Fibroblast of pulmonary artery (primary cell): ENCODE measurements at places on chromosomes 7 and 10.

DNA sequence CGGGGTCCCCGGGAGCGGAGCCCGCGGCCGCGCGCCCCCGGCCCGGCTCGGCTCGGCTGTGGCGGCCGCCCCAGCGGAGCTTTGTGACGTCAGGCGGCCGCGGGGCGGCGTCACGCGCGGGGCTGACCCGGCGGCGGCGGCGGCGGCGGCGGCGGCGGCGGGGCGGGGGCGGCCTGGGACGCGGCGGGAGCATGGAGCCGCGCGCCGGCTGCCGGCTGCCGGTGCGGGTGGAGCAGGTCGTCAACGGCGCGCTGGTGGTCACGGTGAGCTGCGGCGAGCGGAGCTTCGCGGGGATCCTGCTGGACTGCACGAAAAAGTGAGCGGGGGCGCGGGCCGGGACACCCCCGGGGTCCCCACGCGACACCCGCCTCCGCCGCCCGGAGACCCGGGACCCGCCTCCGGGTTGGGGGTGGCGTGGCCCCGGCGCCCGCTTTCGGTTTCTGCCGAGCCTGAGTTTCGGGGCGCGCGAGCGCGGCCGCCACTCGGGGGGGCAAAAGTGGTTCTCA, at the start of gene PWWP2B:
Gene PWWP2B (plus strand): TSS at position 165 of the 506 bp plus-strand sequence. CDS start 27 bp downstream, at position 192.
- DNase-seq = peak; percentile 23

GRCh38 chr7:123060446-123060845, 64.9 kb upstream of the TAS2R16 start:
- no peak for DNase-seq

- DNase-seq = no peak
Observed at GRCh38 chr7:80838643-80839042, 80.2 kb downstream of the SEMA3C start.

- DNase-seq = no peak
Observed at GRCh38 chr7:149714910-149715471, 58.4 kb downstream of the ZNF467 start.

GRCh38 chr7:70577078-70577477, 554.9 kb upstream of the GALNT17 start:
- DNase-seq = no peak

- DNase-seq = no peak
Observed at GRCh38 chr7:25949736-25950487, 202.1 kb upstream of the NFE2L3 start.

- no peak for DNase-seq
Observed at GRCh38 chr7:50149369-50149768, 56.3 kb upstream of the ZPBP start.

GRCh38 chr10:130301021-130301892, 165.1 kb downstream of the GLRX3 start:
- peak; percentile 89 for DNase-seq

- peak; percentile 76 for DNase-seq
Observed at GRCh38 chr10:102718220-102718619, 3.8 kb downstream of the SFXN2 start.

GRCh38 chr10:60008816-60009215, 102.5 kb upstream of the CCDC6 start:
- no peak for DNase-seq

GRCh38 chr7:41114691-41115090, 588.2 kb downstream of the INHBA start:
- DNase-seq = no peak

DNA sequence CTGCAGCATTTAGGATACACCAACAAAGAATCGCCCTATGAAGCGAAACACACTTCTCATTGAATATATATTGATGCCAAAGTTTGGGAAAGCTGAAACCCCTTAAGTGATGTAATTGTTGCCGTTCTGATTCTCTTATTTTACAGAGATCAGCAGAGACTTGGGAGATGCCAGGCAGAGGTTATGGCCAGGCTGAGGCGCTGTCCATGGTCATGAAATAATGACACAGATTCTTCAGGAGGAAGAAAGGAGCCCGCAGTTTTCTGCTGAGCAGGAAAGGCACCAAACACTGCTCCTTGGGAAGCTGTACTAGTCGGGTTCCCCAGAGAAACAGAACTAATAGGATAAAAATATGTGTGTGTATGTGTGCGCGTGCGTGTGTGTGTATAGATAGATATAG, 566.0 kb downstream of the CALN1 start:
- no peak for DNase-seq

DNA sequence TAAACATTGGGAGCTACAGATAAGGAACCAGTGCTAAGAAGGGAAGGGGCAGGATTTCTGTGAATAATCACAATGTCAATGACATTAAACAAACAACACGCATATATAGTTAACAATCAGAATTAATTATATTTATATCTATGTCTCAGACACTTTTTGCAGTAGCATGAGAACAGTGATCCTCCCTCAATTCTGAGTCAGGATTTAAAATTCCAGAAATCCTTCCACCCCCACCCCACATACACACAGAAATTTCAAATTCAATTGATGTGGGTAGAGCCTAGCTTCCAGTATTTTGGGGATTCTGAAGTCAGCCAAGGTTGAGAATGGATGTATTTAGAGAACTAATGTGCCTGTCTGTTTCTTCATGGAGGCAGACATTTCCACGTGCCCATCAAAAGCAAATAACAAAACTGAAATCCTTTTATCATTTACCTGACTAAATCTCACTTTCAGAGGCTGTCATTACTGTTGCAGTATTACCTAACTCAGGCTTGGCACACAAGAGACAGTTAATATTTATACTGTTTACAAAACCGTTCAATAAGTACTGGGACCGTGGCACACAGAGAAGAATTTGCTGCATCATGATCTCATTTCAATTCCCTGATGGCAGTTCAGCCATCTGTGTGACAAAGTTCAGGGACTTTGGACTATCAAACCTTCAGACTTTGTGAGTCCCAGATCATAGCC, 116.6 kb upstream of the PALS2 start:
- DNase-seq = no peak

- no peak for DNase-seq
Observed at GRCh38 chr10:117896517-117896916, 150.2 kb downstream of the RAB11FIP2 start.

- no peak for DNase-seq
Observed at GRCh38 chr10:132281915-132282666, 25.7 kb downstream of the STK32C start.

DNA sequence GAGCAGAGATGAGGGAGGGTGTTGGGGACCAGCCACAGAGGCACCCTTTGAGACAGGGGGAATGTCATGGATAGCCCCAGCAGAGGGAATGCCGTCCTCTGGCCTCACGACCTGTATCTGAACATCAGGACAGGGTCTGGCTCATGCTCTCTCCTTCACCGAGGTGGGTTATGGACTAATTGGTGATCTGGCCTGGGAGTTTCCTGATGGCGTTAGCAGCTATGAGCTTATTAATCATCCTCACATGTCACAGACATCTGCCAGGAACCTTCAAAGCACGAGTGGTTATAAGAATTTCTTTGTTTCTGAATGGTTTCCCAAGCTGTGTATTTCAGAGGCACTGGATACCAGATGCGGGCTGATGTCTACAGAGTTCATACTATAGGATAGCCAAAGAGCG, 6.9 kb downstream of the CPA4 start:
- no peak for DNase-seq

DNA sequence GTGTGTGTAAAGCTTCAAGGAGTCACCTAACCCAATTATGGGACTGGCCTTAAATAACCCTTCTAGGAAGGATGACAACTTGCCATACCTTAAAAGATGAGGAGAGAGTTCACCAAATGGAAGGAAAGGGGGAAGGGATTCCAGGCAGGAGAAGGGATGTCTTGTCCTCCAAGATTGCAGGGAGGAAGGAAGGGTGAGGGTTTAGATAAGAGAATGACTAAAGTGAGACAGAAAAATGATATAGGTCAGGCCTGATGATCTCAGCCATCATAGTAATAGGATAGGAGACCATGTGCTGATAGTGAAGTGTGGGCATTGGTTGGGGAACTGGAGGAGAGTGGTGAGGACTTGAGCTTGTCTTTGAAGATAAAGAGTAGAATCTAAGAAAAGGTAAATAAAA, 7.7 kb upstream of the TMEM26 start:
- no peak for DNase-seq

DNA sequence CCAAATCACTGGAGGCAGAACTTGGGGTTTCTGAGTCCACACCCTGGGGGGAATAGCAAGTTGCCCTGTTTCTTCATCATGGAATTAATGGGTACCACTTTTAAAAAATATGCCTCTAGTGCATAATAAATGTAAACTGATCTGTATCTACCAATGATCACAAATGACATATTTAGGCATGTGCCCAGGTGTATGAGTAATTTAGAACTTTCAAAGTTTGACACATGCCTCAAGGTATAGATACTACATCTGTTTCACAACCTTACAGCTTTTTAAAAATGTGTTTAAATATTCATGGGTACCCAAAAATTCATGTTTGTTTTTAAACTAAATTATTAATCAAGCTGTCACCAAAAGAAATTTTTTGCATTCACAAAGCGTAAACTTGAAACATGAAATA, 226.0 kb downstream of the KIAA1217 start:
- DNase-seq = no peak

DNA sequence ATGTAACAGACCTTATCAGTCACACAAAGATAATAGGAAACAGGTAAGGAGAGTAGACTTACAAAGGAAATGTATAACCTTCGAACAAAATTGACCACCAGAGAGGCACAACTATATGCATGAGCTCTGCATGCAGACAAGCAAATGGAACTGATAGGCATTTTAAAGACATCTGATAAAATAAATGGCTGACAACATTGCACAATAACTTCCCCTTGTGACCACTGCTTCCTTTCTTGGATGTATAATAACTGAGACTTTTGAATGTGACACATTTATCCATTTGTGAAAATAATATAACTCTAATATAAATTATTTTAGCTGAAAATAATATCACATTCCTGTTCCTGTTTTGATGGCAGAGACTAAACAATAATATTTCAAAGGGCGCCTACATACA, 654.2 kb upstream of the STEAP1 start:
- DNase-seq = no peak

- DNase-seq = no peak
Observed at GRCh38 chr10:131955591-131956340, 26.0 kb downstream of the BNIP3 start.

- DNase-seq = no peak
Observed at GRCh38 chr7:144037414-144038035, 11.2 kb upstream of the OR2A5 start.

GRCh38 chr10:104906112-104906511, 265.0 kb downstream of the SORCS3 start:
- DNase-seq = no peak

DNA sequence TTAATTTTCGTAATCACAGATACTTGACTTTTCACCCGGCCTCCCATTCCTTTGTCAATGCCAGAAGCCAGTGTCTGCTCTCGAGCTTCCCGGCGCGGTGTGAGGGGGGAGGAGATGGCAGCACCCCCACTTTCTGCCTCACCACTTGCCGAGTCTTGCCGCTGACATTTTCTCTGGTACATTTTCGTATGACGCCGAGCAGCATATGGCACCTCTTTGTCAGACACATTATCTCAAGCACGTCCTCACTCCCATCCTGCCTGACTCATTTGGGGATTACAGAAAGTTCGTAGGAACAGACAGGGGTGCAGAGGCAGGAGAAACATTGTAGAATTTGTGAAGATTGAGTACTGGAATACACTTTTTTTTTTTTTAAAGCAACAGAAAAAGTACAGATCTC, 60.8 kb upstream of the SORCS3 start:
- peak; percentile 50 for DNase-seq

DNA sequence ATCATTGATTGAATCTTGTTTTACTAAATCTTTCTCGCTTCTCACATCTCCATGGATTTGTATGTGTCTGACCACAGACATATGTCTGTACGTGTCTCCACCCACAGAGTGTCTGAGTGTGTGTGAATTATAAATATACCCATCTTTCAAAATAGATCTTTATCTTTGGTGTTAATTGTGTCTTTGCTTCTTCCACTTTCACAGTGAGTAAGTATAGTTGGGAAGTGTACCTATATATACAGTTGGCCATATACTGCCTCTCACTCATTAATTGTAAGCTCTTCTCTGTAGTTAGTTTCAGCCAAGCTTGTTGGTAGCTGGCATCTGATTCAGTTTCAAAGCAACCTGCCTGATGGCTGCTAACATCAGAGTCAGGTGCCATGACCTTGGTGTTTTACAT, 18.4 kb downstream of the EEPD1 start:
- DNase-seq = no peak

- no peak for DNase-seq
Observed at GRCh38 chr7:63080831-63081230, 917.8 kb upstream of the ZNF722 start.

DNA sequence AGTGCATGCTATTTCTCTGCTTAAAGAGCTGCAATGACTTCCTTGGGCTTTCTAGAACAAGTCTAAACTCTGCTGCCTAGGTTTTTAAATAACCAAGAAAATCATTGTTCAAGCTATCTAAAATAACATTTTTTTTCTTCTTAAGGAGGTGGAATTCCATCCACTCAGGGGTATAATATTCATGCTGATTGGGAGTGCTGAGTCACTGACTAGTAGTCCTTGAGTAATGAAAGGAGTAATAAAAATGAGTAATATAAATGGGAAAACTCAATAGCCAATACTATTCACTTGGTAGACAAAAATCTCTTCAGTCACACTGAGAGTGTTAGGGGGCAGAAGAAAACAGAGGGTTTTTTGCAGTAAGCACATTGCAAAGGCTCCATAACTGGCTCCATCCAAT, 72.0 kb downstream of the GFRA1 start:
- no peak for DNase-seq

DNA sequence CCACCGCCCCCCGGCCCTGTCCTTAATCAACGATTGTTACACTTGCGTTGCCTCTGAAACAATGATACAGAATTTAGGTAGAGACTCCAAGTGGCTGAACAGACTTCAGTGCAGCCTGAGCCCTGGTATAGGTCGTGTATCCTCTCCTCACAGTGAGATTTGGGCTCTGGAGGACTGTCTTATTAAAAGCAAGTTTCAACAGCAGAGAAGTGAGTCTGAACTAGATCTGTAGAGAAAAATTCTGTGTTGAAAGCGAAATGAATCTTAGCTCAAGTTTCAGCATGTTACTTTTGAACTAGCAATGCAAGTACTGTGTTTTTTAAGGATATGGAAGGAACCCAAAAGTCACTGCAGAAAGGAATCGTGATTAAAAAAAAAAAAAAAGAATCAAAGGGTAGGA, 103.1 kb downstream of the HOXA1 start:
- DNase-seq = no peak

DNA sequence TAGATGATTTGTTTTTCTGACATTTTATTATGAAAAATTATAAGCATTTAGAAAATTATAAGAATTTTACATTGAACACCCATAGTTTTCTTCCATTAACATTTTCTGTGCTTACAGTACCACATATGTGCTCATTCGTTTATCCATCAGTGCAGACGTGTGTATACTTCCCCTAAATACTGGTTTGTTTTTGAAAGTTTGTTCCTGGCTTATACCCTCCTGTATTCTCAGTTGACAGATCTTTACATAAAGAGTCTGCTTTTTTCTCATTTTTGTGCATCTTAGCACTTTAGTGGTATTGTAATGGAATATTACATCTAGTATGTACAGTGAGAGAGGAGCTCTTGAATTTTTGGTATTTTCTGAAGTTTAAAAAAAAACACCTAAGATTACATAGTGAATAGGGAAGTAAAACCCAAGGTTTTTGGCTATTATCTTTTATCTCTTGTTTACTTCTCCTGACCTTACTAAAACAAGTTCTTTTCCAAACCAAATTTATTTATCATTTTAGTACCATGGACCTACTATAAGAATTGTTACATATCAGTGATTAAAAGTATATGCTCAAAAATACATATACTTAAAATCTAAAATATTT, 8.1 kb downstream of the DLD start:
- no peak for DNase-seq

- DNase-seq = peak; percentile 15
Observed at GRCh38 chr10:16606421-16606820, 84.7 kb upstream of the C1QL3 start.

GRCh38 chr10:11397980-11398580, 213.4 kb downstream of the USP6NL start:
- peak; percentile 10 for DNase-seq

- DNase-seq = no peak
Observed at GRCh38 chr10:124425227-124425962, 6.7 kb upstream of the OAT start.
